ENCODE measurements at places on chromosomes 16 and 17.
A peak's percentile ranks its signal among the peaks of the same experiment; 100 is the strongest.

GRCh38 chr16:67734731-67735201, 15.7 kb upstream of the GFOD2 start:
- DNase-seq = no peak

GRCh38 chr16:87457709-87458423, 35.0 kb downstream of the ZCCHC14 start:
- peak; percentile 16 for DNase-seq

- DNase-seq = no peak
These were observed 16.4 kb downstream of the KCNG4 start for GRCh38 chr16:84223456-84223855.

- no peak for DNase-seq
These were observed 20.5 kb downstream of the CDIP1 start for GRCh38 chr16:4517812-4518680.

- DNase-seq = no peak
These were observed 15.9 kb downstream of the MINK1 start for GRCh38 chr17:4849011-4849536.

- DNase-seq = no peak
These were observed 25.8 kb downstream of the WSB1 start for GRCh38 chr17:27319541-27320221.

GRCh38 chr17:19248928-19249574, 11.9 kb downstream of the EPN2 start:
- DNase-seq = no peak

- DNase-seq = no peak
These were observed 496.2 kb upstream of the ZFHX3 start for GRCh38 chr16:73543970-73544599.

DNA sequence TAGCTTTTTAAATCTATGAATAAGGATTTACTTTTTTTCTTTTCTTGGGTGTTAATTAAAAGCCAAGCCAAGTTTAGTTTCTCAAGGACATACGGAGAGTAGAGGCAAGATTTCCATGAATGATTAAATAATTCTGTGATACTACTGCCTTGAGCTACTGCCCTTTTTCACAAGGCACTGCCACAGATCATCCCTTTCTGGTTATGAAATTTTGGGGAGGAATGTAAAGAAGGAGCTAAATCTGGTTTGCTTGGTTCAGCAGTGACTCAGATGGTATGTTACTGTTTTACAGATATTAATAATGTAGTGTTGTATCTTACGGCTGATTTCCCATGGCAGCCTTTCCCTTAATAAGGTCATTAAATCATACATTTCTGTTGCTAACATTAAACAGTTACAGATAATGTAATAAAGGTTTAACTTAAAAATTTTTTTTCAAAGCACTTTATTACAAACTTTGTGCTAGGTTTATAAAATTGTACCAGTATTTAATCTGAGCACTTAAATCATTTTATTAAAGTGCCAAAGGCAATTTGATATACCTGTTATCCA, 2.6 kb downstream of the WSB1 start:
- DNase-seq = no peak

- no peak for DNase-seq
These were observed at the start of gene SLC47A2 for GRCh38 chr17:19716108-19717030. SLC47A2 (minus strand) TSS chr17:19716584; CDS start chr17:19716555, 29 bp downstream.

DNA sequence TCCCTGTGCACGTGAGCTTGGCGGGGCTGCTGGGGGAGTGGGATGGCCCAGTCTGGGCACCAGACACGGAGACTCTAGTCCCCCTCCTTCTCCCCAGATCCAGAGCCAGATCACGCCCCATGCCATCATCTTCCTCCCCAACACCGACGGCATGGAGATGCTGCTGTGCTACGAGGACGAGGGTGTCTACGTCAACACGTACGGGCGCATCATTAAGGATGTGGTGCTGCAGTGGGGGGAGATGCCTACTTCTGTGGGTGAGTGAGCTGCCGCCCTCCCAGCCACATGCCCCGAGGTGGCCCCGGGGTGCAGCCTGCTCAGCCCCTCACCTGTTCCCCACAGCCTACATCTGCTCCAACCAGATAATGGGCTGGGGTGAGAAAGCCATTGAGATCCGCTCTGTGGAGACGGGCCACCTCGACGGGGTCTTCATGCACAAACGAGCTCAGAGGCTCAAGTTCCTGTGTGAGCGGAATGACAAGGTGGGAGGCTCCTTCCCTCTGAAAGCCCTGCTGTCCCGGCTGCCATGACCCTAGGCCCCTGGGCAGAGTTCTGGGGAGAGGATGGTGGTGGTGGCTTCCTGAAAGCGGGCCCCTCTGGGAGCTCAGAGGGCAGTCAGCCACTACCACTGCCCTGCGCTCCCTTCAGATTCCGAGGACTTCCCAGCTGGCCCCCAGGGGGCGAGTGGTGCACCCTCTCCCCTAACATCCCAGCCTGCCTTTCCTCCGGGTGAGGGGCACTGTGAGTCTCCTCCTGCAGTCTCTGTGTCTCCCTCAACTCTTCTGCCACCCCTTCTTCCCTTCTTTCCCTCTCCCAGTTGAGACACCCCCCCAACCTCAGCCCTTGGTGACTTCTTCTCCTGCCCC, 2.8 kb upstream of the C17orf107 start:
- no peak for DNase-seq

GRCh38 chr16:19940195-19940594, 55.5 kb upstream of the GPRC5B start:
- no peak for DNase-seq

DNA sequence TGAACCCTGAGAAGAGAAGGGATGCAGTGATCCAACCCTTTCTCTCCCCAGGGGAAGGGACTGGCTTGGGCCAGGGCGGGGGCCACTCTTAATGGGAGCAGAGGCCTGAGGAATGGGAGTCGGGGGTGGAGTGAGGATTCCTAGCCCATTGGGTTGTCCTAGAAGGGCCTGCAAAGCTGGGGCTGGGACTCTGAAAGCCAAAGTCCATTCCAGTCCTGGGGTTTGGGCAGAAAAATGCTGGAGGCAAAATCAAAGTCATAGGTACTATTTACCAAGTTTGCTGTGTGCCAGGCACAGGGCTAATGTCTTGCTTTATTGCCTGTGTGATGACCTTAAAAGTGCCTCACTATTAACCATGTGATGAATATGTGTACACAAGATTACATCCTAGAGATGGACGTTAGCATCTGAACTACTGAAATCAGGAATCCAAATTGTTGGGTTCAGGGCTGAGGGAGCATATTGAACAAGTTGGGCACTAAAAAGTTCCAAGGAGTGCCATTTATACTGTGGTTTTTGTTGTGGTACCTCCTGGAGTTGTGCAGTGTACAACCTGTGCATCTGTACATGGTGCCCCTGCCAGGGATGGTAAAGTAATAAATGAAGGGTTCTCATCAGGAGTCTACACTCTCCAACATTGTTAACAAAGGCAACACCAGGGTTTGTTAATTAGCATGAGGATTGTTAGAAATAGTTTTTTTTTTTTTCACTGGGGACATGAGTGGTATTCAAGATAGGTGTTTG, 84.4 kb upstream of the NKD1 start:
- no peak for DNase-seq

GRCh38 chr16:64356267-64356666, 765.6 kb downstream of the CDH11 start:
- DNase-seq = no peak

DNA sequence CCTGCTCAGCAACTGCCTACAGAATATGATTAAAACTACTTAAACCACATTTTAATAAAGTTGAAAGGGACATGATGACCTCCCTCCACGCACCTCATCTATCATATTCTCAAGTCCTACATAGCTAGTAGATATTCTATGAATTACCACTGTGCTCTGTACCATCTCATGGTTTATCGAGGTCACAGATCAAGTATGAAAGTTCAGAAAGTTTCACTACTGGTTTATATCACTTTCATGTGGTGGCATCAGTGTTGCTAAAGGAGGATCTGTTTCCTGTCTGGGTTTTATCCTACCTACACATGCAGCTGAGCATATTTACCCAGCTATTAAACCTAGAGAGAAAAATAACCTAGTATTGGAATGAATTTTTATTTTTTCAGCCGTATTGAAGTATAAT, 214.9 kb upstream of the MON1B start:
- DNase-seq = no peak

All from activated CD4-positive, alpha-beta T cell treated with anti-CD3 and anti-CD28 coated beads, Interleukin-2, amount 50 U/mL, for 1 hour (primary cell).